Activated CD4-positive, alpha-beta T cell treated with anti-CD3 and anti-CD28 coated beads, Interleukin-10, Interleukin-2, amounts not matched to agents 100 ng/mL and 50 ng/mL, durations not matched to agents 16 hours and 8 hours (primary cell): ENCODE measurements at places on chromosomes 12 and 14.

GRCh38 chr12:1881301-1881700 is 37.2 kb downstream of the CACNA2D4 start:
- no peak for DNase-seq

DNA sequence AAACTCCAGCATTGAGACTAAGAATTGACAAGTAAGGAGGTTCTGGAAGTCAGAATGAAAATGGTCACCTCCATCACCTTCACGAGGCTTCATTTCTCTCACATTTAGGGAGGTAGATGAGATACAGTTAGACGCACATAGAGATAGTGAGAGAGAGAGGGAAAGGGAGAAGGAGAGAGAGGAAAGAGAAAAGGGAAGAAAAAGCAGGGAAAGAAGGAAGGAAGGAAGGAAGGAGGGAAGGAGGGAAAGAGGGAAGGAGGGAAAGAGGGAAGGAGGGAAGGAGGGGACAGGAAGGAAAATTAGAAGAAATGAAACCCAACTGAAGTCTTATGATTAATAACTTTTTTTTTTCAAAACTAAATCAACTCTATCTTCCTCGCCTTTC is 10.7 kb upstream of the FOXG1 start:
- DNase-seq, result no peak

GRCh38 chr12:7929083-7929792 is 6.7 kb downstream of the SLC2A3 start:
- DNase-seq, result no peak

DNA sequence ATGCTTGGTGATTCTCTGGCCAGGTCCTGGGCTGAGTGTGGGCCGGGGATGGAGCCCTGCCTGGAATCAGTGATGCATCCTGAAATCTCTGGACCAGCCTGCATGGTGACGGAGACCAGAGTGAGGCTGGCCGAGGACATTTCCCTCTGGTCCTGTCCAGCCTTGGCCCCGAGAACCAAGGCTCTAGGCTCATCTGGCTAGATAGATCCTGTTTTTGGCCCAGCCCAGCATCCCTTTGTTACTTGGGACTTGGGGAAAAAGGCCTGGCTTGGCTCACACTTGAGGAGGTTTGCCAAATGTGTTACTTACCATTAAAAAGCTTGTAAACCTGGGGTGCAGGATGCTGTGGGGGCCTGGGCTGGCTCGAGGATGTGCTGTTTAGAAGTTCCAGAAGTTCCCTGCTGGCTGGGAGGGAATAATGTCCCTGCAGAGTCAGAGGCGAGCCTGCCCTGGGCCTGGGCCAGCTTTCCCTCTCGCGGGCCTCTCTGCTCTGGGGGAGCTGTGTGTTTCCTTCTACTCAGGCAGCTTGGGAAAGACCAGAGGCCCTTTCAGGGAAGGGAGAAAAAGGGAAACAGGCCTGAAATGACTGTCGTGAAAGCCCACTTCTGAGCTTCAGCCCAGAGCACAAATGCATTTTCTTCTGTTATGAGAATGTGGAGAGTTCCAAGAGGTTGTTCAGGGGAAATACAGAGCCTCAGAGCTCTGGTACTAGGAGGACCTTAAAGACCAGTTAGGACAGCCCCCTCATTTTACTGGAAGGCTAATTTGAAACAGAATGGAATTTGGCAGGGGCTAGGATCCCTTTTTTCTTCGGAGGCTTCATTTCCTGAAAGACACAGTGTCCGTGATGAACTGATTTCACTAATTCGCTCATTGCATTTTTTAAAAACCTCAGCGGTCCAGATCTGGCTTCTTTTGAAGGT is 47.2 kb upstream of the CTDSP2 start:
- DNase-seq, result no peak

DNA sequence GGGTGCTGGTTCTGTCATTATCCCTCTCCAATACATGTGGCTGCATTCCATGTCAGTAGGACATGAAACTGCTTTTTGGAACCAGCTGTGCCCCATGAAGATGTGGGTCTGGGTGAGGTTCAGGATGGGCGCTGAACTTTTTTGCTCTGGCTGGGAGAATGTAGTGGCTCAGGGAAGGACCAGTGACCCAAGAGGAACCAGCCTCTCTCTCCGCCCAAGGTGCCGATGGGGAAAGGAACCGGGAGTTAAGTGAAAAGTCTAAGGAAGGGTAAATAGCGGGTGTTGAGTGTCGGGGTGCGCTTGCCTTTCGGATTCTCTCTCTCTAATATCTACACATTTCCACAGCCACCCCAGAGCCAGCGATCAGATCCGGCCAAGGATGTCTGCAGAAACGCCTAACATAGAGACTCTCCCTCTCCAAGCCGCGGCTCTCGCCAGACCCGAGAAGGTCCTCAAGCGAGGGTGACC is 7.8 kb downstream of the ARHGEF25 start:
- DNase-seq, result no peak

GRCh38 chr14:99605299-99605961 is 1.4 kb upstream of the CCDC85C start:
- DNase-seq, result peak; percentile 71

- DNase-seq, result no peak
Measured at GRCh38 chr12:124795081-124795948, 68.3 kb downstream of the SCARB1 start.

GRCh38 chr14:49895480-49895879 is 2.6 kb downstream of the ARF6 start:
- DNase-seq, result peak; percentile 54

- DNase-seq, result peak; percentile 62
Measured at GRCh38 chr12:66087365-66087943, 43.1 kb downstream of the LLPH start.

GRCh38 chr12:6171409-6172015 is 28.7 kb upstream of the CD9 start:
- no peak for DNase-seq

DNA sequence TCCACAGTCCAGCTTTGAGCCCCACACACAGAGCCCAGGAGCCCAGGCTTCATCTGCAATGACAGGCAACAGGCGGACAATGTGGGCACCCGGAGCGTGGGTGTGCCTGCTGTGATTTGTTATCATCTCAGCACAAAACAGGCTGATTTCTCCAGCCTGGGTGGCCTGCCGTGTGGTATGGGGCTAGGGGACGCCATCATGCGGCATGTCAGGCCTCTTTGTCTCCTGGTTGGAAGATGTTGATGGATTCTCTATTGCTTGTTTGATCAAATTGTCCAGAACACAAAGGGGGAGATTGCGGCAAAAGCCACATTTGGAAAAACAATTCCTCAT is 147.1 kb downstream of the KIF26A start:
- no peak for DNase-seq

DNA sequence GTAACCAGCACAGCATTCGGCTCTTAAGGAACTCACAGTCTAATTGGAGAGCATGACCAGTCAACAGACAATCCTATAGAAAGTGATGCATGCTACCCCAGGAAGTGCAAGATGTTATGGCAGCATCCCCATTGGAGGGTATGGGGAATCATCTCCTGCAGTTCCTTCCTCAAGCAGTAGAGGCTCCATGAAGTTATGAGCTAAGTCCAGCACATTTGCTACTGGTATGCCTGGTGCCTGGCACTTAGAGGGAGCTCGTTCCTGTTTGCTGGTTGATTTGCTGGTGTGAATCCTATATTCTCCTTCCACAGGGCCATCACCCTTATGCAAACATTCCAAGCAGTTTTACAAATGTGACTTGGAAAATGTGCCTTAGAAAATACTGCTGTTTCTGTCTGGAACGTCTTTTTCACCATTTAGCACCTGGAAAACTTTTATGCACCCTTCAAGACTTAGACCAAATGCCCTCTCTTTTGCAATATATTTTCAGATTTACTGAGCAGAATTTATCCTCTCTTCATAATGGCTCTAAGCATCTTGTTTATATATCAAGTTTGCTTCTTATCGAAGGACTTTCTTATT is 136.1 kb upstream of the WSCD2 start:
- peak; percentile 18 for DNase-seq

GRCh38 chr12:2481951-2482350 is 312.8 kb upstream of the FKBP4 start:
- DNase-seq, result no peak

DNA sequence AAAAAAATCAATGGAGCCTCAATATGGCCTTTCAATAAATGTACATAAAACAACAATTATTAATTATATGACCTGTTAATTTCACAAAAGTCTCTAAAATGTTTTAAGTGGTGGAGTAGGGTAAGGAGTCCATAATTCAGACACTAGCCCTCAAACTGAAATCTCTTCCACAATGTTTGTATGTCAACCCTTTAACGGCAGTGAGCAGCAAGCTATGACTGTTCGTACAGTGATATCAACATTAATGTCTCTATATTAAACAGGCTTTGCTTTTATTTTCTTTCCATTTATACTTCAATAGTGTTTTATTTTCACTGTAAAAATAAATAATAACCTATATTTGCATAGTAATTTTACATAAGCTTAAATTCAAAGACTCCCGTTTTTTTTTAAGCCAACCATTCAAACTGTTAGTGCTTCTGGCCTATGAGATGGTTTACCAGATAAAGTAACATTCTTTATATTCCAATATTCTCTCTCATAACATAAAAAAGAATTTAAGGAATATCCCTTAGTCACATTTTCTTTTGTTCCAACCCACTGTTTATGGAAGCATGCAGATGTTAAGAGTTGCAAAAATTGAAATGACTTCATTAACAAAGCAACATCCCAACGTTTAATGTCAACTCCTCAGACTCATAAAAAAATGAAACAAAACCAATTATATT is 2.3 kb downstream of the CDK17 start:
- DNase-seq, result peak; percentile 15

GRCh38 chr12:76441016-76441415 is 92.8 kb upstream of the BBS10 start:
- no peak for DNase-seq

DNA sequence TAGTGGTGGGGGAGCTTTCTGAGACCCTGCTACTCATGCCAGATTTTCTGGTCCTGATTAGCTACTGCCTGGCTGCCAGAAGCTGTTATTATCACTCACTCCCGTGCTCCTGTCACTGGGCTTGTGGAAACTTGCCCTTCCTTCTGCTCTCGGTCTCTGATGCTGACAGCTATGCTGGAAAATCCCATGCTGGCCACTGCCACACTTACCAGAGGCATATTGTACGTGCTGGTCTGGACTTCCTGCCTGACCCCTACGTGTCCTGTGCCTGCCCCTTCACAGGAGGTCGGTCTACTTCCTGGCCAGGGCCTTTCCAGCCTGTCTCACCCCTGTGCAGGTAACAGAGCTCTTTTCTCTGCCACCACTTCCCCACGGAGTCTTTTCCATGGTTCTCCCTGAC is 149.4 kb upstream of the PLEKHG7 start:
- DNase-seq, result no peak

DNA sequence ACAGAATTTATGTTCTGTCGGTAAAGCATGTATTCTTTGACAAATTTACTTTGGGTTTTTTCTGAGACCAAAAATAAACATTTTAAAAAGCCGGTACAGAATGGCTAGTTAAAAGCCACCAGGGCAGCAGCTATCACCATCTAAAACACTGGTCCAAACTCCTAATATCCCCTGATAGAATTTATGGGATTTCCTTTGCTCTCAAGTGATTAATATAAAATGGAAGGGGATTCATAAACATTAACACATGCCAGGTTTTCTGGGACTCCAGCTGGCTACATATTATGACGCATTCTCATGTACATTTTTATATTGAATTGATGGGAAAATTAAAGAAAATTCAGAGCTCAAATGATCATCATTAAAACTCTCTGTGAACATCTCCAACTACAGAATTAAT is 640.8 kb downstream of the C12orf50 start:
- no peak for DNase-seq

GRCh38 chr14:84894254-84894653 is 635.7 kb upstream of the FLRT2 start:
- DNase-seq, result no peak

DNA sequence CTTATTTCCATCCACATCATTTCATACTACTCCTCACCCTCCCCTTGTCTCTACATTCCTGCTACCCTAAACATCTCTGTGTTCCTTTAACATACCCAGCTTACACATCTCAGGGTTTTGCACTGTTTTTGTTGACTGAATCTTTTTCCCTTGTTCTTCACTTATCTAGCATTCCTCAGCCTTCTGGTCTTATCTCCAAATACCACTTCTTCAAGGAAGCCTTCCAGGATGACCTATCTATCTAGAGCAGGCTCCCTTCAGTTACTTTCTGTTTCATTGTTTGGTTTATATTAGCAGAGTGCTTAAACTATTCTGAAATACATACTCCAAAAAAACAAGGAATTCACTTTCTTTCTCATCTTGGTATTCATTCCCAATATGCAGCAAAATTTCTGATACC is 353.1 kb downstream of the NAV3 start:
- no peak for DNase-seq

DNA sequence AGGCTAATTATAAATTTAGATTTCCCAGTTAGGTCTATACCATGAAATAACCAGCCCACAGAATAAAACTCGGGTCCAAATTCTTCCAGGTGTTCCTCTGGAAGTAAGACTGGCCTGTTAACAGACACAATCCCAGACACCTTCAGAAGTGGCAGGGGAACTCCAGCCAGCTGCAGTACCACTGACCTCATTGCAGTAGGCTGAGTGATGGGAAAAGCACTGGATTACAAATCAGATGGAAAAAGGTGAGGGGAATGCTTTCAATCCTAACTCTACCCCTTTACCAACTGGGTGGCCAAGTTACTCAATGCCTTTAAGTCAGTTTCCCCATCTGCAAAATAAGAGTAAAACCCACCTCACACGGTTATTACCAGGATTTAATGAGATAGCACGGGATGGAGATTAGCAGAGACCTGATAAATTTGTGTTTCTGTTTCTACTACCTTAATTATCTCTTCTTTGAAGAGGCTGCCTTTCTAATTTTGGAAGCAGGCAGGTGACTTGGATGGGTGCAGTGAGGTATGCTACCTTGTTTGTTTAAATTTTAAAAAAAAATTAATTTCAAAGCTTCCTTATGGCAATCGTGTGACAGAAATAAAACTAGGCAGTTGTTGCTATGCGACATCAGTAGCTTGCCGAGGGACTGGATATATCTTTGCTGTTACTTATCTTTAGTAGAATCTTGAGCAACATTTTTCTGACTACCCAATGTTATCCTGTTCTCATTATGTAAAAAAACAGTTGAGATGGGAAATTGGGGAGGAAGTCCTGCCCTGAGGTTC is 167.3 kb upstream of the GRIN2B start:
- no peak for DNase-seq

GRCh38 chr12:25326326-25326725 is 75.6 kb upstream of the KRAS start:
- no peak for DNase-seq

GRCh38 chr14:74952697-74953484 is 2.5 kb downstream of the PGF start:
- no peak for DNase-seq

GRCh38 chr12:105083551-105084105 is 630 bp downstream of the ALDH1L2 start:
- no peak for DNase-seq

- DNase-seq, result no peak
Measured at GRCh38 chr14:99734406-99735051, 50.4 kb downstream of the CYP46A1 start.

DNA sequence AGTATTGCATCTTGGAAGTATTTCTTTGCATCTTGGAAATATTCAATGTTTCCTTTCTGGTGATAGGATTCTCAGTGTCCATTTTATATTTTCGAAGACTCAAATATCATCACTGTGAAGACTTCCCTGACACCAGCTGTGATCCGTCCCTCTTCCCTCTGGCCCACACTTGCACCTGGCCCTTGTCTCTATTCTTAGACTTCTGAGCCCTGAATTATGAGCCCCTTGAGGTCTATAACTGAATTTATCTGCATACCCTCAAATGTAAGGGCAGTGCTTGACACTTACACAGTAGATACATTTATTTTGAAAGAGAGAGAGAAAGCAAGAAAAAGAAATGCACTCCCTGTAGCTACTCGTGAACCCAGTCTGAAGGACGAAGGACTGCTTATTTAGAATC is 376.7 kb downstream of the ZFP36L1 start:
- DNase-seq, result no peak

- DNase-seq, result no peak
Measured at GRCh38 chr14:52244328-52244727, 23.2 kb upstream of the PTGDR start.
